ENCODE measurements at places on chromosomes 6 and 20.

GRCh38 chr6:54096811-54097210, 14.4 kb upstream of the MLIP start:
- no peak for DNase-seq

DNA sequence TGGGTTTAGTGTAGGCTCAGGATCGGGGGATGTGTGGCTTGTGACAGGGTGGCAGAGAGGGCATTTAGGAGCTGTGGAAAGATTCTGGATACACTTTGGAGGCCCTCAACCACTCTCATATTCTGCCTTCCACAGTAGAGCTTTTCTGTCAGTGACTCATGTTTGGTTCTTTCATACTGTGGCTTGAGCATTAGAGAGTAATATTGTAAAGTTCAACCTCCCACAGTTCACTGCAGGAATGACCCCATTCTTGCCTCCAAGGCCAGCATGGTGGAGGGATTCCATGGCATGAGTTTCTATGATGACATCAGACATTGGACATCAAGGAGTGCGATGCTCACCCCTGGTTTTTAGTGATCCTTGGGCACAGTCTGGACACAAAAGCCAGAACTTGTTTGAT, 50.9 kb downstream of the DTD1 start:
- no peak for DNase-seq

GRCh38 chr6:168803874-168804273, 362.9 kb downstream of the SMOC2 start:
- no peak for DNase-seq

- DNase-seq: no peak
Measured at GRCh38 chr6:99232056-99232455, 117.4 kb downstream of the FAXC start.

GRCh38 chr6:52508261-52508739, 68.6 kb downstream of the TRAM2 start:
- no peak for DNase-seq

DNA sequence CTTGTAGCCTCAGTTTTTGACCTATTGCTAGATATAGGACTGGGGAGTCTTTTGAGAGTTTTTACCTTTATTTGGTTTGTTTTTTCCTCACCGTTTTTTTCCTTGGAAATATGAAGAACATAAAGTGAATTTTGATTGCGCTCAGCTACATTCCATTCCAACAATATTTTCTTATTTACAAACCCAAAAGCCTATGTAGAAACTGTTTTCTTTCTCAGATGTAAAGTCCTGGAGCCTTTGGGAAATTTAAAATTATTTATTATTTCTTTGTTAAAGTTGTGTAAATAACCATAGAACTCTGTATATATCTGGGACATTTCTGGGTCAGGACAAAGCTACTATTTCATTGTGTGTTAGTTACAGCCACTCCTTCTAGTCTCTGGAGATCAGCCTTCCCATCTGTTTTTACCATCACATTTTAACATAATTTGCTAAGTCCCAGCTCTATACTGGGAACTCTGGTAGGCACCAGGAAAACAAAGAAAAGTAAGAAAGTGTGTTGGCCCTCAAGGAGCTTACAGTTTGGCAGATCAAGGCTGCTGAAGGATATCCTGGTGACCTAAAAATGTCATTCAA, 68.8 kb downstream of the JAG1 start:
- no peak for DNase-seq

DNA sequence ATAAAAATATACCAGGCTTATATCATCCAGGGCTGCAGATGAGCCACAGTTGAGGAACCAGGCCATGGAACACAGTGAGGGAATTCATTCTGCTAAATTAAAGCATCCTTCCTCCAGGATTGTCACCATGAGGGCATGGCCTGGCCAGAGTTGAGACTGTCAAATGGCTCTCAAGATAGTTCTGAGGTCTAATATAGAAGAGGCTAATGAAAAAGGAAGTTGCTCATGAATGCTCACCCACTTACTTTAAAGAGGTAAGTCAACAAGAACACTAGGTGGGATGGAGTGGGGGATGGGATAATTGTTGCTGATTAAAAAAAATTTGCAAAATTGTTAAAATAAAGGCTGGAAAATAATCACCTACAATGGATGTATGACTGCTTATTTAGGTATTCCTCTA, 72.0 kb upstream of the GCM1 start:
- no peak for DNase-seq

- DNase-seq: no peak
Measured at GRCh38 chr20:38293491-38294065, 10.4 kb upstream of the BPI start.

- DNase-seq: no peak
Measured at GRCh38 chr20:5910186-5910585, 40.1 kb downstream of the TRMT6 start.

GRCh38 chr20:38162149-38162548, 2.9 kb downstream of the TGM2 start:
- DNase-seq: no peak

DNA sequence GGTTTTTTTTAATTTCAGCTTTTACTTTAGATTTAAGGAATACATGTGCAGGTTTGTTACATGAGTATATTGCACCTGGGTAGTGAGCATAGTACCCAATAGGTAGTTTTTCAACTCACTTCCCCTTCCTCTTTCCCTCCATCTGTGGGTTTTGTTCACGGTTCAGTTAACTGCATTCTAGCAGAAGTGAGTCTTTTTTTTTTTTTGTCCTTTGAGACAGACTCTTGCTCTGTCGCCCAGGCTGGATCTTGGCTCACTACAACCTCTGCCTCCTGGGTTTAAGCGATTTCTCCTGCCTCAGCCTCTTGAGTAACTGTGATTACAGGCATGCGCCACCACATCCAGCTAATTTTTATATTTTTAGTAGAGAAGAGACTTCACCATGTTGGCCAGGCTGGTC, 8.7 kb downstream of the UBR2 start:
- no peak for DNase-seq

DNA sequence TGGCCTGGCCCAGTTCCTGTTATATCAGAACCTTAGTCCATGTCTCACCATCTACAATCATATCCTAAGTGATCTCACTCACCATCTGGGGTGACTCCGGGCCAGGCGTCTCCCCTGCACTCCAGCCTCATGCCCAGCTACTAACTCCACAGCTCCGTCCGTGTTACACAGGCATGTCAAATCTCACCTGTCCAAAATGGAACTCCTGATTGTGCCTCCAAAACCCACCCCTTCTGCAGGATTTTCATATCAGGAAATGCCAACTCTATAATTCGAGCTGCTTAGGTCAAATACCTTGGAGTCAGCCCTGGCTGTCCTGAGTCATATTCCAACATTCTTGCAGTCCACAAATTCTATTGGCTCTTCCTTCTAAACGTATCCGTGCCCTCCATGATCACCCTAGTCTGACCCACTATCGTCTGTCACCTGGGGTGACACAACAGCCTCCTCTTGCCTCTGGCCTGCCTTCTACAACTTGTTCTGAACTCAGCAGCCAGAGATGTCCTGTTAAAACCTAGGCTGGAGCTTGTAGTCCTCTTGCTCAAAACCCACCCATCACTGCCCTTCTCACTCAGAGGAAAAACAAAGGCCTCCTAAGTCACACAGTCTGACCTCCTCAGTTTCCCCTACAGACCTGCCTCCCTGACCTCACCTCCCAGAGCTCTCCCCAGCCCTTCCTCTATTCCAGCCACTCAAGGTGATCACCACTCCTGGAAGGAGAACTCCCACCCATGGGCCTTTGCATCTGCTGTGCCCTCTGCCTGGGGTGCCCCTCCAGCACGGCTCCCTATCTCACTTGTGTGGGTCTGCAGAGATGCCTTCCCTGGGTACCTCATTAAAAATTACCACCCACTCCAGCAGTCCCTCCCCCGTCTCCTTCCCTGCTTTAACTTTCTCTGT, 85.3 kb upstream of the SIRPA start:
- no peak for DNase-seq

DNA sequence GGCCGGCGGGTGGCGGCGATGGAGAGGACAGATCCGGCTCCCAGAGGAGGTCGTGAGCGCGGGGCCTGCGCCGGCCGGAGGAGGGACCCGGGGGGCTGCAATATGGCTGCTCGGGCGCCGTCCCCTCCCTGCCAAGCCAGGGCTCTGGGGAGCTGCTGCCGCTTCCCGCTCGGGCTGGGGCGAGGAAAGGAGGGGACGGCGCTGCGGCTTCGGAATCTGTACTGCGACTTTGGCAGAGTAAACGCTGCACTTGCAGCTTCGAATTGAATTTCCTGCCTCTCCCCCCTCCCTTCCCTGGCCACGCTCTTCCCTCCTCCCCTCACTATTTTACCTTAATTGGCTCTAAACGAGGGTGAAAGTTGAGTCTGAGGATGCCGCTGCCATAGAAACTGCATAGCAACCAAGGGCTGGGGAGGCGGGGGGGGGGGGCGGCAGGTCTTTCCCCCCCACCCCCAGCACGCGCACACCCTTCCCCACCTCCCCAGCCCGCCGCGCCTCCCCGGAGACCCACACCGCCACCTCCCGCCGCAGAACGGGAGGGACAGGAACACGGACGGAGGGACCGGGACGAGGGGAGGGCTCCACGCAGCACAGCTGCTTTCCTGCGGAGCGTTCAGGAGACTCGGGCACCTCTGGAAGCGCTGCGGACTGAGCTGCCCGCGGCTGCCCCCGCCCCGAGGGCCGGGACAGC, 93.9 kb downstream of the RNASET2 start:
- peak; percentile 76 for DNase-seq

GRCh38 chr20:43893930-43894329, 20.7 kb upstream of the TOX2 start:
- DNase-seq: no peak

GRCh38 chr6:97594844-97595243, 311.8 kb upstream of the MMS22L start:
- DNase-seq: no peak

DNA sequence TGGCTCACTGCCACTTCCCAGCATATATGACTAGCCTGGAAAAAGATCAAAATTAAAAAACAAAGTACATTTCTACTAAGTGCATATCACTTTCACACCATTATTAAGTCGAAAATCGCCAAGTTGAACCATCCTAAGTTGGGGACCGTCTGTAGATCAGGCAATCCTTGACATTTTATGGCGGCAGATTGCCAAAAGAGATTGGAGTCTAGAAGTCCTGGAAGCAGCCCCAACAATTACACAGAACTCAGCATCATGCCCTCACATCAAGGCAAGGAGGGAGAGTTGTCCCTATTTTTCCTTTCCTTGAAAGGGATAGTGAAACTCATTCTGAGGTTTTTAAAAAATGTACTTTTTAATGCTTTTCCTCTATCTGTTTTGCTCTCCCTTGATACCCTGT, 30.7 kb downstream of the SLC22A3 start:
- no peak for DNase-seq

DNA sequence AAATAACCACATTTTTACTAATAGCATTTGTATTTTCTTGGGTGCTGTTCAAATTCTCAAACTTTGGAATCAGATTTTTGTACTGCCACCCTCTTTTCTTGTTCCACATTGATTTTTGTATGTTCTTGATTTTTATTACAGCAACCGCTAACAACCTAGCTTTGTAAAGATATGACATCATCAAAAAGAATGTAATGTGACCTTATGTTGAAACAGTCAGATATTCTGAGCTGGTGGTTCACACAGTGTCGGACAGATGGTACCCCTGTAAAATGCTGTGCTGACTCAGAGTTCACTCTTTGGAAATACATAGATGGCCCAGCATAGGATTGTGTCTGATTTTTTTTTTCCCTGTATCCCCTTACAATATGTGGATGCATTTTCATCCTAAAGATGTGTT, 118.9 kb downstream of the QKI start:
- no peak for DNase-seq

DNA sequence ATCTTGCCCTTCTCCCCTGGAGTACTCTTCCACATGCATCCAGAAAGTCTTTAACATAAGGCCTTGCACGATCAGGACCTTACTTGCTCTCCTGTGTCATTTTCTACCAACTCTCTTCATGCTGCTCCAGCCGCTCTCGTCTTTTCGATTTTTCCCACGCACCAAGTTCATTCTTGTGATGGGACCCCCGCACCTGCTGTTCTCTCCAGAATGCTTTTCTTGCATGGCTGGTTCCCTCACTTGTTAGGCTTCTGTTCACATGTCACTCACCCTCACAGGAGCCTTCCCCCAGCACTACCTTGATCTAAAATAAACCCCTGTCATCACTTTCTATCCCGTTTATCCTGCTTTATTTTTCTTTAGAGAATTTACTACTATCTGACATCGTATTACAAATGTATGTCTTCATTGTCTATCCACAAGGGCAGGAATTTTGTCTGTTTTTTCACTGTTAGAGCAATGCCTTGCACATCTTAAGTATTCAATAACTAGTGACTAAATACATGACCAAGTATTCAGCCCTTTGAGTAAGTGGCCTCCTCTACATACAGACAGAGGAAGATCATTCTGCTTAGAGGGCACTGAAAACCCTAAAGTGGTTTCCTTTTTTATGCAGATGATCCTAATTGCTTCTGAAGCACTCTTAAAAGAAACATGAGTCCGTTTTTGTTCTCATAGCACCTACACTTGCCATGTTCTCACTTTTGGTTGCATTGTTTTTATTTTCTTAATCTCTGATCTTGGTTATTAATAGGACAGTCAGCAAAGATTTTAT, 166.9 kb downstream of the SLC16A10 start:
- no peak for DNase-seq

GRCh38 chr20:39538317-39538716, 576.2 kb downstream of the DHX35 start:
- DNase-seq: no peak

GRCh38 chr20:64225828-64226598, 29.5 kb upstream of the PCMTD2 start:
- no peak for DNase-seq

- DNase-seq: no peak
Measured at GRCh38 chr20:38812182-38812581, 6.7 kb downstream of the PPP1R16B start.

DNA sequence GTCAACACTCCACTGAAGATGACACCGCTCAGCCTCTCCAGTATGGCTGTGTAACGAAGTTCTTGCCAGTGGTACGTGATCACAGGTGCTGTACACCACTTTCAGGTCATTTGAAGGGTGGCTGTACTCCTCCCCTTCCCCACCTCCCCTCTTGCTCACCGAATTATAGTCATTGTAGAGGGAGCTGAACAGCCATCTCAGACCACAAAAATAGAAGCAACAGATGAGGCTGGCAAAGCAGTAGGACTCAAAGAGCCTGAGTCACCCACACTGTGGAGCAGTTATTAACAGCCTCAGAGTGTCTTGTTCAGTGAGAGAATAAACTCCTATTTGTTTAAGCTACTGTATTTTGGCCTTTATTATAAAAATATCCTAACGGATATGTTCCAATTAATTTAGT, 192.5 kb upstream of the MCHR2 start:
- DNase-seq: no peak

GRCh38 chr20:22408521-22409402, 175.6 kb downstream of the FOXA2 start:
- DNase-seq: no peak

- DNase-seq: no peak
Measured at GRCh38 chr6:26198722-26199056, 111.5 kb downstream of the HFE start.

- DNase-seq: no peak
Measured at GRCh38 chr20:4007383-4008025, 7.9 kb downstream of the RNF24 start.

DNA sequence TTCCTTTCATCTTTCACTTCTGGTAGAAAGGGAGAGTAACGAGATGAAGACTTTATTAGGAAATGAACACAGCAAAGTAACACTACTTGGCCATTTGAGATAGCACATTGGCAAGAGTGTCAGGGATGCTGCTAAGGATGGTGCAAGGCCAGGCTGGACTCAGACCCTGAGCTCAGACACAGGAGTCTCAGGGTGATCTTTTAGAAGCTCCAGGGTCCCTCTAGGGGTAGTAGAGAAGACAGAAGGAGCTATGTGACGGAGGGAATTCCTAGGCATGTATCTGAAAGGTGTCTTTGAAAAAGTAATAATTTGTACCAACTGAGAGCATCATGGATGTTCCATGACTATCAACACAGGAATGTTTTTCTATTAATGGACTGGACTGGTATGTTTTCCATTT, 436.5 kb downstream of the DHX35 start:
- DNase-seq: no peak
